Stimulated activated CD4-positive, alpha-beta T cell treated with anti-CD3 and anti-CD28 coated beads, Interleukin-2, amount 100 ng/mL, for 48 hours (primary cell): ENCODE measurements at places on chromosomes 2 and 18.

DNA sequence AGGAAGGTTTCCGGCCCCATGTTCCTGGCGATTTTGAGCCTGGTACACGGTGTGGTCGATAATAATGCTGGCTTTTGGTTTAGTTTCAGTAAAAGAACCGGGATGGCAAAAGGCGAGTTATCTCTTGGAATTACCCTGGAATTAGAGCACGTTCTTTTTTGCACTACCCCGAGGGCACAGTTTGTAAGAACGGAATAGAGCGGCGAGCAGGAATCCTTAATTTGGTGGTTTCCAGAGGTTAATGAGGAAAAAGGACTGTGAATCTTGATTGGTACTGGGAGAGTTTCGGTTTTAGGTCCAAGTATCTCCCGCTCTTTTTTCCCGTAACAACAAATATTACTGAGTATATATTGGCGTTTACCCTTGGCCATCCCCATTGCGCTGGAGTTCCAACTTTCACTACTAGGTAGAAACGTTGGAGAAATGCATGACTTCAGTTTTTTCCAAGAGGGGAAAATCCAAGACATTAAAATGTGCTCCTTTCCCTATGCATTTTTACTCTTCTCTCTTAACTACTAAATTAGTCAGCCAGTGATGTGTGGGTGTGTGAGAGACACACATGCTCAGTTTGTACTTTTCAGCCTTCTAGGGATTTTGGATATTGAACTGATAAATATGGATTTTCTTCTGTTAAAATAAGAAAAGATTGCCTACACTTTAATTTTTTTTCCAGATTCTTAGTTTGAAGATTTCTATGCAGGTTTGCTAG, 160.8 kb downstream of the AGPS start:
- DNase-seq = no peak

DNA sequence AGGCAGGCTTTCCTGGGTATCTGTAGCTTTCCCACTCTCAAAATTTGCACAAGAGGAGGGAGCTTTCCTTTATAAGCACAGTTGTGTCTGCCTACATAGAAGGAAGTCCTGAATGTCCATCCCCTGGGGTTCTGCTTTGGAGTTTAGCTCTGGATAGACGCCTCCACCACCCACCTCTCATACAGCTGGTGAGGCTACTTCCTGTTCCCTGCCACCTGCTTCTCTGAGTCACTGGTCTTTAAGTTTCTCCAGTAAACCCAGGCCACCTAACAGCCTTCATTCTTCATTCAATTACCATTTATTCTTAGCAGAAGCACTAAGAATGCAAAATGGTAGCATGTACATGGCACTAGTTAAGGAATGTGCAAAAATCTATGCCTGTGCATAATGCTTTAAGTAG, 407.8 kb downstream of the CDH2 start:
- no peak for DNase-seq

- DNase-seq = no peak
Measured at GRCh38 chr2:119679846-119680245, 845 bp downstream of the TMEM177 start.

DNA sequence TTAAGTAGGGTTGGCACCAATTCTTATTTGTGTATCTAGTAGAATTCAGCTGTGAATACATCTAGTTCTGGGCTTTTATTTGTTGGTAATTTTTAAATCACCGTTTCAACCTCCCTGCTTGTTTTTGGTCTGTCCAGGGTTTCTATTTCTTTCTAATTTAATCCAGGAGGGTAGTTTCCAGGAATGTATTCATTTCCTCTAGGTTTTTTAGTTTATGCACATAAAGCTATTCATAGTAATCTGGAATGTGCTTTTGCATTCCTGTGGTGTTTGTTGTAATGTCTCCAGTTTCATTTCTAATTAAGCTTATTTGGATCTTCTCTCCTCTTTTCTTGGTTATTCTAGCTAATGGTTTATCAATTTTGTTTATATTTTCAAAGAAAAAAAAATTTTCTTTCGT, 1361.8 kb upstream of the DDX18 start:
- no peak for DNase-seq

- no peak for DNase-seq
Measured at GRCh38 chr2:20617081-20617575, 33.8 kb downstream of the HS1BP3 start.

- no peak for DNase-seq
Measured at GRCh38 chr18:37470986-37471385, 94.6 kb downstream of the CELF4 start.

DNA sequence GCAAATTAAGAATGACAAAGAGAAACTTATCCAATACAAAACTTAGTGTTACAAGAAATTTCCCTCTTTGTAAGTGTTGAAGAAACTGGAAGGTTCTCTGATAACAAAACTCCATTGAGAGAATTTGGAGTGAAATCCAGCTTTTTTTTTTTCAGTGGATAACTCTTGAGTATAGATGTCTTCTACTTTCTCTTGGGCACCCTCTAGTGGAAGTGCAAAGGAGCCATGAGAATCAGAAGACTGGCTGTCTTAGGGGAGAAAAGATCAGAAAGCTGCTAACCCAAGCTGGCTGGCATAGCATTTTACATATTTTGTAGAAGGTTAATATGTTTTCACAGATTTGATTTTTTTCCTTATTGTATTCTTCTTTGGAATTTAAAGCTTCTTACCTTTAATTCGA, 138.8 kb upstream of the SATB2 start:
- DNase-seq = no peak

GRCh38 chr2:10065773-10066055, 14.5 kb downstream of the CYS1 start:
- no peak for DNase-seq

- no peak for DNase-seq
Measured at GRCh38 chr2:85264471-85264870, 63.3 kb downstream of the TGOLN2 start.

DNA sequence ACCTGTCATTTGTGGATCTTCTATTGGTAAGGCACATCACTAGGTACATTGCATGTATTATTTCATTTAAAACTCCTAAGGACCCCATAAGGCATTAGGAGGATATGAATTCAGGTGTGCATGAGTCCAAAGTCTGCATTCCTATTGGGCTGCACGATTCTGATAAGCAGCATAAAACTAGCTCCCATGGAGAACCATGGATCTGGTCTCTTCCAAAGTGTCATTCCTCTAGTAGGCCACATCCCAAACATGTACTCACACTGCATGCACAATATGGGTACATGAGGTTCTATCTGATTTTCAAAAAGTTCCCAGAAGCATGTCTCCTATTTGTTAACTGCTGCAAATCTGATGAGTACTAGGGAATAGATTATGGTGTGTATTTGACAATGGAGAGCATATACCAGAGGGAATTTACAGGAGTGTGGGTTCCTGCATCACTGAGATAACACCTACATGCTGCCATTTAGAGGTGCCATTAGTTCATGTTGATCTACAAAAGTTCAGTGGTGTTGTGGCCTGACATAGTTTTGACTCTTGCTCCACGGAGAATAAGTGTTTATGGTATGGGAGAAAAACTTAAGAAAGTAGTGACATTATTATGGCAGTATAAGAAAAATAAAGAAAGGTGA, 11.3 kb downstream of the CYTIP start:
- no peak for DNase-seq

- no peak for DNase-seq
Measured at GRCh38 chr2:95799892-95800291, 191.7 kb downstream of the ANKRD36C start.

DNA sequence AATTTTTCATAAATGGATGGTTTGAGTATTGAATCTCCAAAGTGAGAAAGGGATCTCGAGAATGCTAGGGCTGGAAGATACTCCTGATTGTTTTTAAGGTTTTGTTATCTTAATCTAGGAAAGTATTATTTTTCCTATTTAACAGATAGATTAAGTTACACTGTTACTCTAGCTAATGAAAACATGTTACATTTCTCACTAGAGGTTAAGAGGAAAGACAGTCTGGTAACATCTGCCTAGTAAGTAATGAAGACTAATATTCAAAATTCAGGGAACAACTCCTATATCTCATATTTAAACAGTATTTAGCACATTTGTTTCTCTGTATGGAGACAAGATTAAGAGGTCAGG, 2.0 kb downstream of the GALNT3 start:
- no peak for DNase-seq

- DNase-seq = no peak
Measured at GRCh38 chr2:11024259-11024645, 112.5 kb downstream of the KCNF1 start.

DNA sequence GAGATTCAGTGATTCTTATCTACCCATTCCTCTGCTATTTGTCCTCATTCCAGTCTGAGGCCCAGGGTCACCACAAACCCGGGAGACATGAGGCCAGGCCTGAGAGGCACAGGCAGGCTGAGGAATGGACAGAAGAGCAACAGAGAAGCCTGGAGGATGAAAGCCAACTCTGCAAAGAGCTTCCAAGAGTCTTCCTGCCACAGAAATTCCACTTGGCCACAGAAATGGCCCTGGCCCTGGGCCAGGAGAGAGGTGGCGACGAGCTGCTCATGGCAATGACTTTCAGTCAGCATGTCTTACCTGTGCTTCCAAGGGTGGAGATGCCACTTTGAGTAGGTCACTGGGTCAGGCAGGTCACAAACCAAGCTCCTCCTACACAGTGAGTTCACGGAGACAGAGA, 155.3 kb upstream of the PKDCC start:
- no peak for DNase-seq

DNA sequence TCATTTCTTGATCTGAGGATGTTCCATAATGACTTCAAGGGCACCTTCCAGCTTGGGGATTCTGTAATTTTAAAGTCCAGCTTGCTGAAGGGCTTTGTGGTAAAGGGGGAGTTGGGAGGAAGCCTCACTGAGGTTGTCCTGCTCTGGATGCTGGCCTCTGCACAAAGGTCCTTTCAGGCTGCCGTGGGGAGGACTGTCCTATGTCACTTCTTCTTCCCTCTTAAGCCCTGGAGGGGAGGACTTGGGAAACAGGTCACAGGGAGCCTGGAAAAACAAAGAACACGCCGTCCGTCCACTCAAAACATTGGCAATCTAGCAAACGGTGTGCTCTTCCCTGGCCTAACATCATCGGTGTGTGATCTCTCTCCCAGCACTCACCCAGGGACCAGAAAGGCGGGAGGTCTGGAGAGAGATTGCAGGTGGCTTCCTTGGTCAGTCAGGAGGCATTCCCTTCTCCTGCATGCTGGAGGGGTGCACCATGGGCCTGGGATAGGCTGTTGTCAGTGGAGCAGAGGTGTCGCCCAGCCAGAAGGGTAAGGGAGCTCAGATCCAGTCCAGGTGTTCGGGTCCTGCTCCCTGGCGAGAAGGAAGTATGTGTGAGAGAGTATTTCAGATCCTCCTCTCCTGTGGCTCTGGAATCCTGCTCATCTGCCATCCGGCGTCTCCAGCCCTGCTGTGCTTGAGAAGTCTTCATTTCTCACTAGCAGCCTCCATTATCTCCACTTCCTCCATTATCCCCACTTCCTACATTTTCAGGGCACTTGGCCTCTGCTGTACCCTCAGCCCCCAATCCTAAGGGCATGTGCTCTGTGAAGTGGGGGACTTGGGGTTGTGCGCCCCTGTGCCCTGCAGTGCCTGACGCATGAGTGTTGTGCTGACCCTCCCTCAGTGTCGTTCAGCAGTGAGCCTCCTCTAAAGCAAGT, 20.1 kb downstream of the ASAP2 start:
- no peak for DNase-seq

GRCh38 chr2:221143231-221143630, 428.9 kb downstream of the EPHA4 start:
- DNase-seq = no peak

GRCh38 chr2:19879120-19879519, 22.7 kb downstream of the TTC32 start:
- DNase-seq = no peak

DNA sequence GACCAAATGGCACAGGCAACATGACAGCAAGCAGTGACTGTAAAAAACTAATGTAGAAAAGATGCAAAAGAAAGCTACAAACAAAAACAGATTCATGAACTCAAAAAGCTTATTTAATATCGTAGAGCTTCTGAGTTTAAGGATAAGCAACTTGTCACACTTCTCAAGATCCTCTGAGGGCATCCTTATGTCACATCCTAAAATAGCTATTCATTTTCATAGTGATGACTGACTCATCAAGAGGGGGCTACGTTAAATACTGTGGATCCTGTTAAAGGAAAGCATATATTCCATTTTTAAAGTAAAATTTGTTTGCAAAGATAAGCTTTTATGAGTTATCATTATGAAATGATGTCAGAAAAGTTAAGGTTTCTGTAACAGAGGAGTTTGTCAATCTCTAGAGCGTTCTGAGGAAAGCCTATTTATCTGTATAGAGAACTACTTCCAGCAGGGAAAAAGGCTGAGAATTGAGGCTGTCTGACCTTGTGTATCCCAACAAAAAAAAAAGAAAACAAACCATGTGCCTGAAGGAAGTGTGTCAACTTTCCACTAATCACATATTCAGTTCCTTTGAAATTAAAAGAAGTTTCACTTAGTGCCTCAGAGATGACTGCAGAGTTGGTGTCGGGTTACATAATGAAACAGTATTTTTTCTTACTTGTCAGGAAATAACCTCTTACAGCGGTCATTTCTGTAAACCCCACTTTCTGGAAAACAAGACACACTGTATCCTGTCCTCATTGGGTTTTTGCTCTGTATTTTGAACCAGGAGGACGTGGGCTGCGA, 115.5 kb downstream of the ESCO1 start:
- DNase-seq = no peak

DNA sequence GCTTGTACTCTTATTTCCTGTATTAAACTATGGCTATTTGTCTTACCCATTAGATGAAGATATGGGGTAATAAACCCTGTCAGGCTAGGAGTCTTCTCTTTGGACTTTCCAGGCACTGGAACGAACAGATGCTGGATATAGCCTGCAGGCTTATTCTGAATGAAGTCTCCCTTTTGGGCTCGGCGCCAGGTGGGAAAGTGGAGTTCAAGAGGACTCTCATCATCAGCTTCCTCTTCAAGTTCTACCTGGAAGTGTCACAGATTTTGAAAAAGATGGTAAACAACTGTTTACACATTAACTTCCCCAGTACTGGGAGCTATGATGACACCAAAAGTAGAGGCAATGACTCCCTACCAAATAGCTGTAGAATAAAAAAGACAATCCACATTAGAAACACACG, 27.9 kb downstream of the AOX1 start:
- no peak for DNase-seq

DNA sequence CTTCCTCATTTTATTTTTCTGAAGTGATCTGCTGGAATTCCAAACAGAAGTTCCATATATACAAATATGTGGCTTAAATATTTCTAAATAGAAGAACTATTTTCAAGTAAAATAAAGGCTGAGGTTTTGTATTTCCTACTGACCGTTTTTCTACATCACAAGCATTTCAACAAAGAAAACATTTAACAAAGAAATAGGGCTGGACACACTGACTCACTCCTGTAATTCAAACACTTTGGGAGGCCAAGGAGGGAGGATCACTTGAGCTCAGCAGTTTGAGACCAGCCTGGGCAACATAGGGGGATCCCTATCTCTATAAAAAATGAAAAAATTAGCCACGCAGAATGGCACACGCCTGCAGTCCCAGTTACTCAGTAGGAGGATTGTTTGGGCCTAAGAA, 44.6 kb downstream of the TANK start:
- no peak for DNase-seq
